ENCODE measurements at places on chromosomes 2 and 18.

DNA sequence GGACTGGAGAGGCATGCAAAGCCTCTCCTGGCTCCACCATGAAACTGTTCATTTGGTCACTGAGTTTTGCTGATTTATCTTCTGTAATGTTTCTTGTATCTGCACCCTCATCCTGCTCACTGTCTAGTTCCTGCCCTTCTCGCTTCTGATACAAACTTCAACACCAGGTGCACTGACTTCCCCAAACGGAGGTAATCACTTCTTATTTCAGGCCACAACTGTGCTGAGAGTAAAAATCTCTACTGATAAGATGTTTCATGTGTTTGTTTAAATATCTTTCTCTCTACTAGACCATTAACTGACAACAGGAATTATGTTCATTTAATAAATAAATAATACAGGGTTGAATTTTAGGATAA is 10.9 kb upstream of the NT5C1B start:
- DNase-seq = no peak

- DNase-seq = peak; percentile 17
Observed at GRCh38 chr2:199228887-199229819, 228.6 kb downstream of the SATB2 start.

DNA sequence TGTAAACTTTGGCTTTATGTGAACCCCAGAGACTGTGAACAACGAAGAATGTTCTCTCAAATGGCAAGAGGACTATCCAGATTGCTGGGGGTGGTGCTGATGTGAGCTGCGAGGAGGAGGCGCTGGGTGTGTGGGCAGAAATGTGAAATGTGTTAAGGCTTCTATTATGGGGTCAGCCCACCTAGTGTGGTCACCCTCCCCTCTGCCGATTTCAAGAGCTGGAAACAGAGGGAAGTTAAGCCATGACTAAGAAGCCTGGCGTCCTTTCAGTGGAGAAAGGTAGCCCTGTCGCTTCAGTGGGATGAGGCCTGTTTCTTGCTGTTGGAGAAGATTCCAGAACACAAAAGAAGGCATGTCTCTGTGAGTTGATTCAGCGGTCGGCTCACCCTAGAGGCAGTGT is 89.0 kb upstream of the KCTD1 start:
- DNase-seq = no peak

DNA sequence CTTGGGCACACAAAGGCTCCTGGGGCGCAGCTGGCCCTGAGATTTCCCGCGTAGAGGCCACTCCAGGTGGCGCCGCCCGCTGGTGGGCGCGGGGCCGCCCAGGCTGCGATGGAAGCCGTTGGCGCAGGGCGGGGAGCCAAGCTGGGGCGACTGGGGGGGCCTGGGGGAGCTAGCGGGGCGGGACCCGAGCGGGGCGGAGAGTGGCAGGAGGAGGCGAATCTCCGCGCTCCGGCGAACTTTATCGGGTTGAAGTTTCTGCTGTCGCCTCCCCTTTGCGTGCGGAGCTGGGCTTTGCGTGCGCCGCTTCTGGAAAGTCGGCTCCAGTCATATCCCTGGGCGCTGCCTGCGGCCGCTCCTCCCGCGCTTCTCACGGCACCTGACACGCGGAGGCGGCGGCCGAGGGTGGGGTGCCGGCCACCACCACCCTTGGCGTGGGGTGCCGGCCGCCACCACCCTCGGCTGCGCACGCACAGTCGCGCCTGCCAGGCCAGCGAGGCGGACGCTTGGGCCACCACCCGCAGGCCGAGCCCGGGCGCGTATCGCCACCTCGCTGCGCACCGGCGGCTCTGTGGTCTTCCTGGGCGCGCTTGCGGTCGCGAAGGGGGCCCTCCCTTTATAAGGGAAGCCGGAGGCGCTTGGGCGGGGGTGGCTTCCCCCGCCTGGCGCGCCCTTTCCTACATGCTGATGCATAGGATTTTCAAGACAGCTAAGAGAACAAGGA is 919 bp upstream of the CYP1B1 start:
- DNase-seq = peak; percentile 63

GRCh38 chr2:233418761-233419546 is 64.7 kb downstream of the DGKD start:
- DNase-seq = no peak

All from stimulated activated CD4-positive, alpha-beta T cell treated with anti-CD3 and anti-CD28 coated beads, Interleukin-15, amount 100 ng/mL, for 48 hours (primary cell).